ENCODE measurements at places on chromosomes 11 and 22. TPM values are rescaled to one million over a fixed set of nuclear protein-coding genes. Genes with fewer than 3 reads are reported as not detected.

Gene PLAAT2
- polyA plus RNA-seq = not detected

Gene NLRP10
- not detected for polyA plus RNA-seq

Gene TTLL12
- 16.7 TPM for polyA plus RNA-seq

Gene CD3E
- polyA plus RNA-seq = 0.37 TPM

Gene XNDC1N
- 4.7 TPM for polyA plus RNA-seq

Gene APLNR
- 2.0 TPM for polyA plus RNA-seq

GRCh38 chr11:95788921-95789505 lies 569 bp downstream of the FAM76B start:
- peak; percentile 6 for DNase-seq

DNA sequence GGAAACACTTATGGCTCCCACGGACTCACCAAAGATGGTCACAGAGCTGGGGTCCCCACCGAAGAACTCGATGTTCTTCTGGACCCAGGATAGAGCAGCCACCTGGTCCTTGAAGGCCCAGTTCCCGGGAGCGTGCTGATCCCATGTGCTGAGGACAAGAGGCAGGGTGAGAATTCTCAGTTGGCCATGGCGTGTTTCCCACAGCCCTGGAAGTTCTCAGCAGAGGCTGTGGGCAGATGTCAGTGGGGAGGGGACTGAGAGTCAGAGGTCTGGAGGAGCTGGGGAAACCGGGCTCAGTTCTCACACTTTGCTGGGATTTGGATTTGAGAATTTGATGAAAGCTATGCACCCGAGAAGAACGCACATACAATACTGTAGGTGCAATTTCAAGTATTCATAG lies 193.3 kb downstream of the BCR start:
- DNase-seq = no peak

DNA sequence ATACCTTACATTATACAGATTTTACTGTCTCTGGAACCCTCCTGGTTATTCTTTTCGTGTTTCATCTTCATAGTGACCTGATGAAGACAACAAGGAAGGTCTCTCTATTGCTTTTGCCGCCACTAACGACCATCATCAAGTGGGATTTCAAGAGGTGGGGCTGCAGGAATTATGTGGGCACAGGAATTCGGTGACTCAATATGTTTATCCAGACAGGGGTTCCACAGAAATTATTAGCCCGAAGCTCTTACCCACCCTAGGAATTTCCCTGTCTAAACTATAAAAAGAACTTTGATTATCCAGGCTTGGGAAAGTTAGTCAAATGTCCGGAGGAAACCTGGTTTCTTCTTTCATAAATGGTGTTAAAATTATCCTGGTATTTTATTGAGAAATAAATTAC lies 566.8 kb upstream of the TENM4 start:
- no peak for DNase-seq

GRCh38 chr11:119155733-119156492 lies 7.1 kb downstream of the ABCG4 start:
- no peak for DNase-seq

GRCh38 chr22:42270176-42270509 lies 310 bp downstream of the TCF20 start:
- DNase-seq = no peak

DNA sequence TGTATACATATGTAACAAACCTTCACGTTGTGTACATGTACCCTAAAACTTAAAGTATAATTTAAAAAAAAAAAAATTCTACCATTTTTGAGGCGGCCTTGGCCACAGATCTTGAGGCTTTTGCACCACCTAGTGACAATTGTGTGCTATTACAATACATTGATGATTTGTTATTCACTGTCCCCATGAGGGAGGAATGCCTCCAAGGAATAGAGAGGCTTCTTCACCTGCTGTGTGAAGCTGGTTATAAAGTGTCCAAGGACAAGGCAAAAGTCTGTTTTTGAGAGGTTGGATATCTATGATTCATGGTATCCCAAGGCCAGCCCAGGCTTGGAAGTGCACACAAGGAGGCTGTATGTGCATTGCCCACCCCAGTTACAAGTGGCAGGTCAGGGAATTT lies 30.7 kb downstream of the SLC22A25 start:
- no peak for DNase-seq

DNA sequence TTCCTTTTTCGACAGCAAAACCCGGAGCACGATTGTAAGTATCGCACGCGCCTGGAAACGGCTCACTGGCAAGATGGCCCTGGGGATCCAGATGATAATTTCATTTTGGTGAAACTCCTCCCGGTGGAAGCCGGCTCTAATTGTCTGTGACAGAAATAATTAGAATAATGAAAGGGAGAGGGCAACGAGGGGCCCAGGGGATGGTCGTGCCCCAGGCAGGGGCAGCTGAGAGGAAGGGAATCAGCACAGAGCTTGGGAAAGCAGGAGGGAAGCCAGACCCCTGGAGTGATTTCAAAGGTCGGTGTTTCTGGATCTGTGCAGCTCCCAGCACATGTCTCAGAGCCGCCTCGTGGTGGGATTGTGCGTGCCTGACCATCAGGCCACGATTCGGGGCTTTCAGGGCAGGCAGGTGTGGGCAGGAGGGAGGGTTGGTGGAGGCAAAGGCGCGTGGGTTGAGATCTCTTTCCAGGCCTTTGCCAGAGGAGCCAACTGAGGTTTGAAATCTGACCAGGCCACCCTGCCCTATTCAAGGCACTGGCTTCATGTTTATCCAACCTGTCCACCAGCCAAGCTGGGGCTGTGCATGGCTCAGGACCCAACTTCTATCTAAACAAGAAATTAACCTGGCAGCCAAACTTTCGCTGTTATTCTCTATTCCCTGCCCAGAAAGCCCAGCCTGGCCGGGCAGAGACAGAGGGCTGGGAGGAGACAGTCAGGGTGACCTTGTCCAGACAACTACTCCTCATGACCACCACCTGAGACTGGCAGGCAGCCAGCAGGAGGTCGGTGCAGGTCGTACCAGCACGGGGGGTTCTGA lies 27.8 kb downstream of the ANO1 start:
- no peak for DNase-seq

- DNase-seq = no peak
Measured at GRCh38 chr22:48927591-48927990, 900.1 kb downstream of the BRD1 start.

DNA sequence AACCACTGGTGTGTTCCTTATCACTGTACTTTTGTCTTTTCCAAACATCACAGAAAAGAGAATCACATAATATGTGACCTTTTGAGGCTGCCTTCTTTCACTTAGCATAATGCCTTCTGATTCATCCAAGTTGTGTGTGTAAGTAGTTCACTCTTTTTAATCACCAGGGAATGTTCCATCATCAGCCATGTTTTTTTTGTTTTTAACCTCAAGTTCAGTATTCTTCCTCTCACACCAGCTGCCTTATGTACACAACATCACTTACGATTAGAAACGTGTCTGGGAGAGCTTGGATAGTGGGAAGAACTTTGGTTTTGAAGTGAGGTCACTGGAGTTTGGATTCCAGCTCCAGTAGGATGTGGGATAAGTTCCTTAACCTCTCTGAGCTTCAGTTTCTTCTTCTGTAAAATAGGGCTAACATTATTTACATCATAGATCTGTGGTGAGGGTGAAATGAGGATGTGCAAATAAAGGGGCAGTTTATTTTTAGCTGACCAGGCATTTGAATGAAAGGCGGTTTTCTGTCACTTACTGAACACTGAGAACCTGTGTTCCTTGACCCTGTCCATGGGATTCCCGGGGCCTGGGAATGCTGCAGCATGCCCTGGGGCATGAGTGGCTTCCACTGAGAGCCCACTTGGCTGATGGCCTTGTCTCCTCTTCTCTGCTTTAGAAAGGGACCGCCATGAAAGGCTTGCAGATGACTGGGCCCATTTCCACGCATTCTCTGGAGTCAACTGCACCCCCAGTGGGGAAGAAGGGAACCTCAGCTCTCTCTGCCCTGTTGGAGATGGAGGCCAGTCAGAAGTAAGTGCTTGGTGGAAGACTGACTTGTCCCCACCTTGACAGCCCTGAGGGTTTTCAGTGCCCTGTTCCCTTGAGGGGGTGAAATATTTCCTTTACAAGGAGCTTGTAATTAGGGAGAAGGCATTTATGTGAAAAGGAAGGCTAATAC lies 92.6 kb downstream of the DEPDC5 start:
- no peak for DNase-seq

- no peak for DNase-seq
Measured at GRCh38 chr11:84234462-84235202, 948.5 kb upstream of the CCDC90B start.

DNA sequence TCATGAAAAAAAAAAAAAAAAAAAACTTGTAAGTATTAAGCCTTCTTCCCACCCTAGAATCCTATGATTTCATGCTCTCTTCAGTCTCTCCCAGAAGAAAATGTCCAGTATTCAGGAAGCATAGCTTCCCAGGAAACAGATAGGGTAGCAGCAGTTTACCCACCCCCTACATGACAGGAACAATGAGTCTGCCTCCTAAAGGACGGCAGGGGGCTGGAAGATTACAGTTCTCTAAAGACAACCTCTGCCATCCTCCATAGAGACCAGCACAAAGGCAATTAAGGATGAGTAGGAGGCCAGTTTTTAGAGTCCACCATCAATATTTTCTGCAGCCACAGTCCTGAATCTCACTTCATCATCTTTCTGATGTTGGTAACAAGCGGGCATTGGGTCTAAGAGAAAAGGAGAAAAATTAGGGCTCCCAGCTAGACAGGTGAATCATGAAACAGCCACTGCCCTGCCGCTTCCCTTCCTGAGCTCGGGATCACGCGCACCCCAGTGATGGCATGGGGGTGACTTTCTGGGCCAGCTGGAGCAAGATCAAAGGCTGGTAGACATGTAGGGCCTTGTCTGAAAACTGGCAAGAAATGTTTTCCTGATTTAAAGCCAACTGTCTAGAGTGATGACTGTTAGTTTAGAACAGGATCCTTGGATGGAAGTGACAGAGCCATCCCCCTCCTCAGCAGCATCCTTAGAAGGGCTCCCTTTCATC lies 322.8 kb downstream of the LARGE1 start:
- DNase-seq = no peak
